Activated effector memory CD4-positive, alpha-beta T cell treated with Interleukin-2 at 50 U/mL for 16 hours (primary cell): ENCODE measurements at places on chromosomes 4 and X.

- no peak for DNase-seq
Measured at GRCh38 chr4:165682611-165683010, 190.4 kb upstream of the TLL1 start.

GRCh38 chr4:16450031-16450430, 223.8 kb upstream of the TAPT1 start:
- DNase-seq: no peak

- no peak for DNase-seq
Measured at GRCh38 chr4:54541426-54542118, 116.2 kb upstream of the KIT start.

DNA sequence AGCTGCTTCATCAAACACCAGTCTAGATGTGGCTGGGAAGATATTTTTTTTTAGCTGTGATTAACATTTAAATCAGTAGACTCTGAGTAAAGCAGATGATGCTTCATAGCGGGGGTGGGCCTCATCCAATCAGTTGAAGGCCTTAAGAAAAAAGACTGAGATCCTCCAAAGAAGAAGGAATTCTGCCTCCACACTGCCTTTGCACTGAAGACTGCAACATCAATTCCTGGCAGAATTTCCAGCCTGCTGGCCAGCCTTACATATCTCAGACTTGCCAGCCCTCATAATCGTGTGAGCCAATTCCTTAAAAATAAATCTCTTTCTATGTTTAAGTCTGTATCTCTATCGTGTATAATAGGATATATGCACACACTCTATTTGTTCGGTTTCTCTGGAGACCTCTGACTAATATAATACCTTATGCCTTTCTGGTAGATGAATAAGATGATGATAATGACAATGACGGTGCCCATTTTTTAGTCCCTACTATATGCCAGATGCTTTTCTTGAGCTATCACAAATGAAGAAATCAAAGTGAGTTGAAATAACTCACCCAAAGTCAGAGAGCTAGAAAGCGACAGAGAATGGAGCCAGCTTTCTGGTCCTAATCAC, 66.1 kb upstream of the SOD3 start:
- DNase-seq: no peak

- no peak for DNase-seq
Measured at GRCh38 chr4:118390121-118390520, 37.3 kb upstream of the PRSS12 start.

DNA sequence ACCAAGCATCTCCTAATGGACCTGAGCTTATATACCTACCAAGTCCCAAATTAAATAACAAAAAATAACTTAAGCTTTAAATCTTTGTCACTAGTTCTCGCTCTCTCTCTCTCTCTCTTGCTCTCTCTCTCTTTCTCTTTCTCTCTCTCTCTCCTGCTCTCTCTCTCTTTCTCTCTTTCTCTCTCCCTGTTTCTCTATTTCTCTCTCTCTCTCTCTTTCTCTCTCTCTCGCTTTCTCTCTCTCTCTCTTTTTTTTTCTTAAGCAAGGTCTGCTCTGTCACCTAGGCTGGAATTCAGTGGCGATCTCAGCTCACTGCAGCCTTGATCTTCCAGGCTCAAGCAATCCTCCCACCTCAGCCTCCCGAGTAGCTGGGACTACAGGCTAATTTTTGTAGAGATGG, 266.6 kb downstream of the BANK1 start:
- DNase-seq: no peak

GRCh38 chr4:52979020-52979419, 116.9 kb downstream of the RASL11B start:
- DNase-seq: no peak

DNA sequence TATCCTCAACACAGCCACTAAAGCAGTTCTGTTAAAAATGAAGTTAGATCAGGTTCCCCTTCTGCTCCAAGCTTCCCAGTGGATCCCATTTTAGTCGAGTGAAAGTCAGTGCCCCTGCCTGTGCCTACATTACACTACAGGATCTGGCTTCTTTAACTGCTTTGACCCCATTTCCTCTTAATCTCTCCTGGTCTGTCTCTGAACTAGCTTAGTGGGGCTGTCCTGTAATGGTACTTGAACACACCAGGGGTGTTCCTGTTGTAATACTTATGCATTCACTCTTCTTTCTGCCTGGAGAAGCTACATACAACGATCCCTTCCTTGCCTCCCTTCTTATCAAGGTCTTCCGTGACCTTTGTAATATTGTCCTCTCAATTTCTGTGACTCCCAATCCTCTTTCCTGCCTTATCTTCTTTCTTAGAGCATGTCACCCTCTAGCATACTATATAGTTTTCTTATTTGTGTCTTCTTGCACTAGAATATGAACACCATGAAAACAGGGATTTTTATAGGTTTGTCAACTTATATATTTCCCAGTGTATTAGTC, 16.7 kb downstream of the ARSJ start:
- DNase-seq: no peak

- no peak for DNase-seq
Measured at GRCh38 chr4:7165874-7166201, 26.5 kb upstream of the SORCS2 start.

- no peak for DNase-seq
Measured at GRCh38 chr4:42302348-42302747, 94.9 kb upstream of the SHISA3 start.

GRCh38 chrX:45667666-45668065, 467.0 kb upstream of the DIPK2B start:
- no peak for DNase-seq

DNA sequence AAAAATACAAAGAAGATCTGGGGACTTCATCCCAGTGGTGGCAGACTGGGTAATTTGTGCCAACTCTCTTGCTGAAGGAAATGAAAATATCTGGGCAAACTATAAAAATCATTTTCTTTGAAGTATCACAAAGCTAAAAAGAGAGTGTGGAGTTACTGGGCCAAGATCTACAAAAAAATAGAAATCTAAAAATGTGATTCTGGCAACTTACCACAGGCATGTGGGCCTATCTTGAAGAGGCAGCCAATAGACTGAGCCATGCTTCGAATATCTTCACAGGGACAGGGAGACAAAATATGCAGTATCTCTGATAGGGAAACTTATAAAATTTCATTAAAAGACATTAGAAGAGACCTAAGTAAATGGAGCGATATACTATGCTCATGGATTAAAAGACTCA, 168.8 kb downstream of the RCHY1 start:
- no peak for DNase-seq

DNA sequence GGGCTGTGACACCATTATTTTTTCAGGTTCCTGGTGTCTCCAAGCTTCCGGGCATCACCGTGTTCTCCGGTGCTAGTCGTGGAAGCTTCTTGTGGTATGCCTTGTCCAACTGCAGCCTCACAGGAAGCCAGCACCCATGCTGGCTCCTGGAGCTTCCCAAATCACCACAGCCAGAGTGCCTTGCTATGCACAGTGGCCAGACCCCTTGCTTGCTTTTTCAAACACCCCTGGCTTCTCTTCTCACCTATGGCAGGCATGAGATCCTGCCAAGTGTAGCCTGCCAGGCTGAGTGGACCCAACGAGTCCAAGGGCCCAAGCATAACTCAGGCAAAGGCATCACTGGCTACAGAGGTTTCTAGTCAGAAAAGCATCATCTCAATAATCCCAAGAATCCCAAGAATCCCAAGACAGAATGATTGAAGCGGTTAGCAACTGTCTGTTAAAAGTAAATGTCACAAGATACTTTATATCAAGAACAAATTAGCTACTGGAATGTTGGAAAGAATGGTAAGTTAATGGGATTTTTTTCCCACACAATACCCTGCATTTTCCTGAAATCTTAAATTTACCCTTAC, 1522.9 kb downstream of the PCDH18 start:
- no peak for DNase-seq

DNA sequence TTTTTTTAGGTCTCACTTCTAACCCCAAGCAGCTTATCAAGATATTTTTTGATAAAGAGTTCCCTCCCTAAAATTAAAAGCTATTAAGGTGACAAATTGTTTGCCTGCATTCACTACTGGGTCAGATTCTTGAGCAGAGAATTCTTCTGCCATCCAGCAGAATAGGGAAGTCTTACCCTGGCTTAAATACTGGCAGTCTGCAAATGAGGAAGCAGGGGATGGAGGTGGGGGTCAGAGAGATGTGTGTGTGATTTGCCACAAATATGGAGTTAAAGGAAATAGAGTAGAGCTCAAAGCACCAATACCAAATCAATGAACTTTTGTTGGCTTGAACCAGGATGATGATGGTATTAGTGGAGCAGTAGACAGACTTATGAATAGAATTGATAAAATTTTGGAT, 122.2 kb downstream of the ANXA5 start:
- no peak for DNase-seq

GRCh38 chrX:71282514-71283402, 677 bp upstream of the NONO start:
- DNase-seq: no peak

DNA sequence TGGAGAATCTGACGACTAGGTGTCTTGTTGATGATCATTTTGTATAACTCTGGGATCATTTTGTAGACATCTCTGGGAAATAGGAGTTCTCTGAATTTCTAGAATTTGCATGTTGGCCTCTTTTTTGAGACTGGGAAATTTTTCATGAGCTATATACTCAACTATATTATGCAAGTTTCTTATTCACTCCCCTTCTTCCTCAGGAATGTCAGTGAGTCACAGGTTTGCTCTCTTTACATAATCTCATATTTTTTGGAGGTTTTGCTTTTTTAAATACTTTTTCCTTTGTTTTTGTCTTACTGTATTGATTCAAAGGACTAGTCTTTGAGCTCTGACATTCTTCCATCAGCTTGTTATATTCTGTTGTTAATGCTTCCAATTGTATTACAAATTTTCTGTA, 1324.2 kb downstream of the TECRL start:
- no peak for DNase-seq
